ENCODE measurements at places on chromosomes 1 and 21.

- no peak for DNase-seq
Measured at GRCh38 chr1:198360208-198360729, 180.2 kb downstream of the ATP6V1G3 start.

DNA sequence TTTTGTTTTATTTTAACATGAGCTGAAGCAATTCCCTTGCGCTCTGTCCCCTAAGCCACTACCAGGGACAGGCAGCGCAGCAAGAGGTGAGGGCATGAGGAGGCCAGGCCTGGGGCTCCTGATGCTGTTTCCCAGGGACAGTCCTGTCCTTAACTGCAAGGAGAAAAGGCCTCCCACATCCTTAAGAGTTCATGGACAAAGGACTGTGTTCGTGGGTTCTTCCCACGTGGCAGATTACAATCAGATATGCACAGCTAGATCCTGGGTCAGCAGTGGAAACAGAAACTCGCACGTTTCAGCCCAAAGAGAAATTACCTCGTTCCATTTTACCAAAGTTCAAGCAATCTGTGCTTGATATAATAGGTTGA is 85.8 kb downstream of the MIS18A start:
- no peak for DNase-seq

DNA sequence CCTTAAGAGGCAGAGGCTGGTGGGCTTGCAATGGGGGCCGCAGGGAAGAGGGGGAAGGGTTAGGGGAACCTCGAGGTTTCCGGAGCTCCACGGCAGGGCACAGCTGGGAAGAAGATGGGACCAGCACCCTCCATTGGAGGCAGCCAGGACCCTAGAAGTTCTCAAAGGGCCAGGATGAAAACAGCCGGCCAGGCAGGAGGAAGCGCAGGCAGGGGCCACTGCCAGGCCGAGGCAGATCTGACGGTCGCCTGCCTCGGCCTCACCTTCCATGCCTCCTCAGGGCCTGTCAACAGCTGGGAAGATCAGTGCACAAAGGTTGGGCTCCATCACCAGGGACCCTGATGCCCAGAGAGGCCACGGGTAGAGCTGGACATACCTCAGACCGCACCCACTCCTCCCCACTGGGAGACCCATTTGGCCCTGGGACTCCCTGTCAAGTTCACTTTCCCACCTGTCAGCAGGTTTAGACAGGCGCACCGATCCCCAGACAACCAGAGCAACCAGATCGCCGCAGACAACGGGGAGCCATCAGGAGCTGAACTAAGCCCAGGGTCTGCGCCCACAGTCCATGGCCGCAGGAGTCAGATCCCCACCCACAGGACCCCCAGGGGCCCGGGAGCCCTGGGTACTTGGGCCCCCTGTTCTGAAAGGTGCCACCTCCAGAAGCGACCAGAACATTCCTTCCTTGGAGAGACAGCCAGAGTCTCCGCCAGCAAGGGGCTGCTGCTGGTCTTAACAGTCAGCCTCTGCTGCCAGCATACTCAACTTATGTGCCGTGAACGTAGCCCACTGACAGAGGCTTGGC is 2.2 kb downstream of the SLC19A1 start:
- DNase-seq, result no peak

DNA sequence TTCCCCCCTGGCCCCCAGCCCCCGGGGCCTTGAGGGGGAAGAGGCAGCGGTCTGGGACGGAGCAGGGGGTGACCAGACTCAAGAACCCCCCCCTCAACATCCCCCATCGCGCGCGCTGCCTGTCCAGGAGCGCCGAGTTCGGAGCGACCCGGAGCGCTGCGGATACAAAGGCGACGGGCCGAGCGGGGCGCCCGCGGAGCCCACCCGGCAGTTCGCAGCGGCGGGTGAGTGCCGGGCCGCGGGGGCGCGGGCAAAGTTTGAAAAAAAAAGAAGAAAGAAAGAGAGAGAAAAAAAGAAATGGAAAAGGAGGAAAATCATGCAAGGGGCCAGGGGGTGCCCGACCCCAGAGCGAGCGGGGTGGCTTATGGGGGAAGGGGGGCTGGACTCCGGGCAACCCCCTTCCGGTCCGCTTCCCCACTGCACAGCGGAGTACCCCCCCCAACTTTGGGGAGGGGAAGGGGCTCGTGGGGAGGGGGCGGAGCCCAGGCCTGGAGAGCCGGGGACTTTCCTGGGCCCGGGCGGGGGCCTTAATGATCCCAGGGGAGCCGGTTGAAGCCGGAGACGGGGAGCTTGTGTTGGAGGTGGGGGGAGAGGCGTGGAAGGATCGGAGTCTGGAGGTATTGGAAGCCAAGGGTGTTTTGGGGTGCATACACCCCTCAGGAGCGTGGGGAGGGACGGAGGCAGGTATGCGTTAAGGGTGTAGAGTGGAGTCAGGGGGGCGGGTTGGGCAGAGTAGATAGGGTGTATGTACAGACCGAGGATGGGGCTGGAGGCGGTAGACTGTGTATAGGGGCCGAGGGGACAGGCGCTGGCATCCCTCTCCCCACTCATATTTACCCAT is 502 bp downstream of the VANGL2 start:
- DNase-seq, result peak; percentile 45

DNA sequence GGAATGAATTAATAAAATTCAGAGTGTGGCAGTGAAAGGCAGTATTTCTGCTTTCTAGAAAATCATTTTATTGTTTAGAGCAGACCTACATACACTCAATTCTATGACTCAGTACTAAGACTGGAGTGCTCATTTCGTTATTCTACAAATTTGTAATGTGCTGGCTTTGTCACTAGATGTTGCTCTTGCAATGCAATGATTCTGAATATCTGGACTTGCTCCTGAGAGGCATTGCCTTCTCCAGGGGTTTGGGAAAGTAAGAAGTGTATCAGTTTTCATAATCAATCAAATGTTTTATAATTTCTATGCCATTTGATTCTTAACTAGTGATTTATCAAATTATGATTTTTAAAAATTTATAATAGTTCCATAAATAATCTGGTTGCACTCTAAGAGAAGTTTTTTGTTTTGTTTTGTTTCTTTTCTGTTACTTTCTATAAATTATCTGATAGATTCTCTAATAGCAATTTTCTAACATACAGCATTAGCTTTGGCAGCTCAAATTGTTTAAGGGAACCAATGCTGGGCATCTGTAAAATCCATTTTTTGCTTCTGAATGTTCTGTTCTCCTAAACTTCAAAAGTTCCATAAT is 280.5 kb upstream of the SGIP1 start:
- DNase-seq, result peak; percentile 75

- peak; percentile 53 for DNase-seq
Measured at GRCh38 chr1:85838238-85838637, 130.0 kb upstream of the ZNHIT6 start.

DNA sequence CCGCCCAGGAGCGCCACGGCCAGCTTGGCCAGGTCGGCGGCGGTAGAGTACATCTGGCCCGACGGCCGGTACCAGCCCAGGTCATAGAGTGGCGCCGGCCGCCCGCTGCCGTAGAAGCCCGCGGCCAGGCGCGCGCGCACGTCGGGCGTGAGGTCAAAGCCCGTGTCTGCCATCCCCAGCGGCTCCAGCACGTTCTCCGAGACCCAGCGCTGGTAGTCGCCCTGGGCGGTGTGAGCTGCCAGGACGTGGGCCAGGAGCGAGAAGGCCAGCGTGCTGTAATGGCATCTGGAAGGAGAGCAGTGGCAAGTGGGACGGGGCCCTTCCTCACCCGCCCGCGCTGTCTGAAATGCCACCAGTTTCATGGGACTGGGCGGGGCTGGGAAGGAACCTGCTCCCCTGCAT is 18.9 kb downstream of the LACTBL1 start:
- no peak for DNase-seq

- DNase-seq, result peak; percentile 40
Measured at GRCh38 chr1:59057211-59057694, 239.6 kb upstream of the FGGY start.

GRCh38 chr21:25790122-25790877 is 55.5 kb downstream of the GABPA start:
- peak; percentile 68 for DNase-seq

DNA sequence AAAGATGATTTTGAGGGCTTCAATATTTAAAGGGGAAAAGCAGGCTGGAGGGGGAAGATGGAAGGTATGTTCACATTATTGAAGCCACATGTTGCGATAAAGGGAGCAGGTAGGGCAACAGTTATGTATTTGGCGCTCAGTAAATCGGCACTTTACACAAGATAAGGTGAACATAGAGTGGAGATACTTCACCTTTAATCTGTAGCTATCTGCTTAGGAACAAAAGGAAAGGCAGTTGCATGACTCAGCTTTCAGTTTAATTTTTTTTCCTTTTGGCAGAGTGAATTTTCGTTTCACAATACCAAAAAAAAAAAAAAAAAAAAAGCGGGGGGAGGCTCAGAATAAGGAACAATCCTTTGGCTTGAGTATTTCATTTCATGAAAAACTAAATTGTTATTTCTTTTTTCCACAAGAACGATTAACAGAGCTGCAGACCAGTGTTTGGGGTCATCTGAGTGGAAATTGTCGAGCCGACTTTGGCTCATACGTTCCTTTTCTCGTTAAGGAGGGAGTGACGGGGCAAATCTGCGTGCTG is 1.1 kb upstream of the COQ8A start:
- peak; percentile 85 for DNase-seq

DNA sequence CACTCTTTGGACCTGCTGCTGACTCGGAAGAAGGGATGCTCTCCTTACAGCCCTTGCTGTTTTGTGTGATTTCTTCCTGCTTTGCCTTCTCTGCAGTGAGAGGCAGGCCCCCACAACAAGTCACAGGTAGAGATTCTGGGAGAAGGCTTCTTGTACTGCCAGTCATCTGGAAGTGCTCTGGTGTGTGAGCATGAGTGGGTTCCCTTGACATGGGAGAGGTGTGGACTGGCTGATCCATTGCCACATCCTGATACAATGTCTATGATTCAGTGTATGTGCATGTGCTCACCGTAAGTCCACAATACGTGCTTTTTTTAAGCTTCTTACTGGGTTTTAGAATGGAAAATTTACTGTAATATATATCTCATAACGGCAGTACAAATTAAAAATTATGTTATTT is 46.0 kb upstream of the PLA2G4A start:
- DNase-seq, result no peak

GRCh38 chr1:41687007-41687406 is 202.5 kb upstream of the EDN2 start:
- DNase-seq, result no peak

DNA sequence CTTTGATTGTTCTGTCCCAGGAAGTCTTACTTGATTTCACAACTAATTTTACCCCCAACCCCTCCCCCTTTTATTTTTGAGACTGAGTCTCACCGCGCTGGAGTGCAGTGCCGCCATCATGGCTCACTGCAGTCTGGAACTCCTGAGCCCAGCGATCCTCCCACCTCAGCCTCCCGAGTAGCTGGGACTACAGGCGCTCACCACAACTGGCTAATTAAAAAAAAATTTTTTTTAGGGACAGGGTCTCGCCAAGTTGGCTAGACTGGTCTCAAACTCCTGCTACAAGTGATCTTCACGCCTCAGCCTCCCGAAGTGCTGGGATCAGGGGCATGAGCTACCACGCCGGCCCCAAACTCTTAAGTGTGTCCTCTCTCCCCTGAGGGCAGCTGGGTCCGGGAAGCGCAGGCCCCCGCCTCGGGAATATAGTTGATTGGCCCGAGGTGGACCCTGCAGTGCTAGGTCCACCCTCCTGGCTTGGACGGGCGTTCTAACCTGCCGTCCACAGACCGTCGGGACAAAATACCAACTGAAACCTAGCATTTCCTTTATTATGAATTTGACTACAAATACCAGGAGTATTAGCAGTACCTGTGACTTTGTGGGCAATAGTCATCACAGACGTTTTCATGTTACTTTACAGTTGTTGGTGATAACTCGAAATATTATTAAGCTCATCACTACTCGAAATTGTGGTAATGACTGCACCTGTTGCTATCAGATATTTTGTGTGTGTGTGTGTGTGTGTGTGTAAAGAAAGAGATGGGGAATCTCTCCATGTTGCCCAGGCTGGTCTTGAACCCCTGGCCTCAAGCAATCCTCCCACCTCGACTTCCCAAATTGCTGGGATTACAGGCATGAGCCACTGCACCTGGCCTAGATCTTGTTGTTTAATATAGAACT is 642 bp upstream of the PARP1 start:
- no peak for DNase-seq

DNA sequence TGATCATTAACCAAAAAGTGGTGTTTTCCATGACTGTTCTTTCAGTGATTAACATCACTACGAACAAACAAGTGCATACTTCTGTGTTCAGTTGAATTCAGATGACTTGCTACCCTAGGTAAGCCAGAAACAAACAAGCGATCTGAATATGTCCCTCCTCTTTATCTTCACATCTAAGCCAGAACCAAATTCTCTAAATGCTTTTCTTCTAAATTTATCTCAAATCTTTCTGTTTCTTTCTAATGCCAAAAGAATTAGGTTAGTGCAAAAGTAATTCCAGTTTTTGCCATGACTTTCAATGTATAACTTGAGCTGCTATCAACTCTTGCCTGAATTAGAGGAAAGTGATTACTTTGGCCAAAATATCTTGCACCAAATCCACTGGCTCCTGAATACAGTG is 481.2 kb downstream of the COL11A1 start:
- no peak for DNase-seq

GRCh38 chr1:203544978-203545816 is 51.2 kb downstream of the OPTC start:
- no peak for DNase-seq

DNA sequence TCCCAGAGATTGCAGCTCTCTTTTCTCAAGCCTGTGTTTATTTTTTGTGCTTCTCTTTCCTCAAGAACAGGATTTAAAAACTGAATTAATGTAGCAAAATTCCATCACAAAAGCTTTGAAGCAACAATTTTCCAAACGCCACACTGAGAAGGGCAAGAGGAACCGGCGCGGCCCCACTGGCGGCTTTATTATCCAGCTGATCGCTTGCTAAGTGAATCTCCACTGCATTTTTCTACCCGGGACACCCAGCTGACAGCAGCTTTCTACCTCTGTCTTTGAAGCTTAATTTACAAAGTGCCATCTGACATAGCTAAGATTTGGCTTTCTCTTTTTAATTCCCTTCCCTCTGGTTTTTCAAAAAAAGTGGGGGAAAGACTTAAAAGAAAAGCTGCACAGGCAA is 369.3 kb upstream of the C1orf174 start:
- DNase-seq, result no peak

- DNase-seq, result peak; percentile 37
Measured at GRCh38 chr1:87004857-87005256, 90.4 kb downstream of the HS2ST1 start.

DNA sequence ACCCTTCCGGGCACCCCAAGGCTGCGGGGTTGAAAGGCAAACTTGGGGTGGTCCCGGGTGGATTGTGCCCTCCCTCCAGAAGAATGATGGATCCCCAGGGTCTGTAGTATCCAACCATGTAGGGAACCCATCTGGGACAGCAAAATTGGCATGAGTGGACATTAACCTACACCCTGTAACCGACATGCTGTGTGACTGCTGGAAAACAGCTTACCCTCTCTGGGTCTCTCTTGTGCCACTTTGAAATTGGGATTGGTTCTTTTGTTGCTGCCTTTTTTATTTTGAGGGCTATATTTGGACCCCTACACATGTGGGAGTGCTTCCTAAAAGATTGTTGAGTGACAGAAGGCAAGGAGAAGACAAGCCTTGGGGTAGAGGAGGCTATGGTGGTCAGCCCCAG is 19.5 kb downstream of the PADI1 start:
- DNase-seq, result no peak

DNA sequence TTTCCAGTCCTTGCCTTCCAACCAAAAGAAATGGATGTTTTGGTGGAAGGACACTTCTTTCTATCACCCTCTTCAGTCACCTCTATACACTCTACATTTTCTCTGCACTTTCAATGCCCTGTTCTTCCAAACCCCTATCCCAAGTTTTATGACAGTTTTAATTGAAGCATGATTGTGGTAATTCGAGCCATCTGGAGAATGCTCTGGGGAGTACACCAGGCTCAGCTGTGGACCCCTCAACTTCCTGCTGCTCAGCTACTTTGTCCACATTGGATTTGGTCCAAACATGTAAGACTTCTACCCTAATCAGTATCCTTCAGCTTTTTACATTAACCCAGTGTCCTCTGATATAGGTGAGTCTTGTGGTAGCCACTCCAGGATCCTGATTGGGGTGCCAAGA is 129.6 kb downstream of the SYT2 start:
- DNase-seq, result no peak
